NCI-H524 treated with DMSO at 0.1 percent for 48 hours (cell line): ENCODE measurements at places on chromosomes 11 and 22.

GRCh38 chr11:116185551-116185950 is 587.2 kb downstream of the BUD13 start:
- no peak for DNase-seq

- no peak for DNase-seq
Observed at GRCh38 chr11:56522008-56522407, 21.0 kb downstream of the OR5M11 start.

DNA sequence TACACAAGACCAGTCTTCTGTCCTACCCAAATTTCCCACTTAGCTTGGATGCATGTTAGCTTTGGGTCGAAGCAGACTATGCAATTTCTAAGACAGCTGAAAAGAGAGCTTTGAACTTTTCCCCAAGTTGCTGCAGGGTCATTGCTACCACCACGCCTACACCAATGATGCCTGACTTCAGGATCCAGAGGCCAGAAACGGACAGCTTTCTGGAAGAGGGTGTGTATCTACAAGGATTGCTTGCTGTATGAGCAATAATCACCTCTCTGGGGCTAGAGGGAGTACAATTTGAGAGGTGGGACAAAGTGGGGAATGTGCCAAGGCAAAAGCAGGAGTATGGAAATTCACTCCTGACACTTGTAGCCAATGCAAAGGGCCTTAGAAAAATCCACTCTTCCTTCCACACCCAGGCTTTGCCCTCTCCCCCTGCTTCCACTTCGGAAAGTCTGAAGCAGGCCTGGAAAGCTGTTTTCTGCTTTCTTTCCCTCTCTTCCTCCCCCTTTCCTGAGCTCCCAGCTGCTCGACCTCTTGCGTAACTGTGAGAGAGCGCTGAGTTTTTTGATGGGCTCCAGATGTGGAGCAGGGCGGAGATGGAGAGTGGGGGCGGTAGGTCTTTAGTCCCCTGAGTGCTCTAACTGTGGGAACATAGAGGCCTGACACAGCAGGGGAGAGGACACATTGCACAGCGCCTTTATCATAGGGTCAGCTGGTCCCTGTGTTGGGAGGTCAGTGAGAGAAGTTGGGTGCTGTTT is 2.1 kb upstream of the PHLDB1 start:
- DNase-seq: no peak

- DNase-seq: no peak
Observed at GRCh38 chr11:18016789-18017188, 3.9 kb upstream of the SERGEF start.

DNA sequence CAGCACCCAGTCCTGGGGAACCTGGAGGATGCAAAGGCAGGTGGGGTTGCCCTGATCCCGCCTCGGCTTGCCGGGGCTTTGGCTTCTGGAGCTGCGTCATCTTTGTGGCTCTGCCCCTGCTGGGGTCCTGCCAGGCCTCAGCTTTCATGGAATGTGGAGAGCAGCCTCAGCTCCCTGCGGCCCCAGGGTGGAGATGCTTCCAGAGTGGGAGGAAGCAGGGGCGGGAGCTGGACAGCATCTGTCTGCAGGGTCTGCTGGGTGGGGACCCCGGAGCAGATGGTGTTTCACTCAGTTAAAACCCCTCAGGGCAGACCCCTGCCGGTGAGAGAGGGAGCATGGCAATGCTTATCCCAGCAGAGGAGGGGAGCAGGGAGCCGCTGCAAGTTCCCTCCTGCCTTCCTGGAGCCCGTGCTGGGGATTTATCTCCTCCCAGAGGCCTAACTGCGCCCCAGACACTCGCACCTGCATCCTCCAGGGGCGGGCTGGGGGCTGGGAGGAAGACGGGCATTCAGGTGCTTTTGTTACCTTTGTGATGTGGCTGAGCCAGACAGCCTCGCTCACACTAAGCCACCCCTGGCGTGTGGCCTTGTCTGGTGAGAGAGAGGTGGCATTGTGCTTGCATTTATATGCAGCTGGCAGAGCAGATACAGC is 15.7 kb downstream of the GRIK4 start:
- peak; percentile 34 for DNase-seq

GRCh38 chr11:17905477-17905876 is 107.4 kb downstream of the SERGEF start:
- no peak for DNase-seq

DNA sequence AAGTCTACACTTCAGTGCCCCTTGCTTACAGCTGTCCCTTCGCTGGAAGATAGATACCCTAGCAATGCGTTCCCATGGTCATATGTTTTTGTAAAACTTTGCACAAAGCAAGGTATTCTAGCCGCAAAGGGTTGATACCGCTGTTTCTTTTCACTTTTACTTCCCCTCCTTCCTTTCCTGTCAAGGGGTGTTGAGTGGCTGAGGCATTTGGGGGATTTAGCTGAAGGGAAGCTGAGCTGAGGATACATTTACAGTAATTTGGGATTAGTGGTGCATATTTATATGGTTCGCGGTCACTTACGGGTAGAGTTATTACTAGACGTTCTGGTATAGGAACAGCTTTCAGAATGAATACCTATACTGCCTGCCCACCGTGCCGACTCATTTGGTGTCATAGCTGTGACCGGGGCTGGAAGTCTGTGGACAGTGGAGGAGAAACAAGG is 86.9 kb upstream of the WNT11 start:
- no peak for DNase-seq

DNA sequence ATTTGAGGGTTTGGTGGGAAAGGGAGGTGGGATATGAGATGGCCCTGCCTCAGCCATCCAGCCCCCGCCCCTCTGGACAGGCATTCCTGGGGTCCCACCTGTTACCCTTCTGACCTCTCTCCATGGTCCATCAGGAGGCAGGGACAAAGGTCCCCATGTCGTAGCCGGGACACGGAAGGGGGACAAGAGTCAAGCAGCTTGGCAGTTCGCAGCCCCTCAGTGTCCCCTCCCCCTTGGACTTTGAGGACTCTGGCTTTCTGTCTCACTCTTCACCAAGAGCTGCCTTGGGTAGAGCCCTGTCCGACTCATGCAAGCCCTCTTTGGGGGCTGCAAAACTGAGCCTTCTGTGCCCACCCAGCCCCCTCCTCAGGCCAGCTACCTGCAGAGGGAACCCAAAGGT is 30.2 kb downstream of the TRIM29 start:
- no peak for DNase-seq

DNA sequence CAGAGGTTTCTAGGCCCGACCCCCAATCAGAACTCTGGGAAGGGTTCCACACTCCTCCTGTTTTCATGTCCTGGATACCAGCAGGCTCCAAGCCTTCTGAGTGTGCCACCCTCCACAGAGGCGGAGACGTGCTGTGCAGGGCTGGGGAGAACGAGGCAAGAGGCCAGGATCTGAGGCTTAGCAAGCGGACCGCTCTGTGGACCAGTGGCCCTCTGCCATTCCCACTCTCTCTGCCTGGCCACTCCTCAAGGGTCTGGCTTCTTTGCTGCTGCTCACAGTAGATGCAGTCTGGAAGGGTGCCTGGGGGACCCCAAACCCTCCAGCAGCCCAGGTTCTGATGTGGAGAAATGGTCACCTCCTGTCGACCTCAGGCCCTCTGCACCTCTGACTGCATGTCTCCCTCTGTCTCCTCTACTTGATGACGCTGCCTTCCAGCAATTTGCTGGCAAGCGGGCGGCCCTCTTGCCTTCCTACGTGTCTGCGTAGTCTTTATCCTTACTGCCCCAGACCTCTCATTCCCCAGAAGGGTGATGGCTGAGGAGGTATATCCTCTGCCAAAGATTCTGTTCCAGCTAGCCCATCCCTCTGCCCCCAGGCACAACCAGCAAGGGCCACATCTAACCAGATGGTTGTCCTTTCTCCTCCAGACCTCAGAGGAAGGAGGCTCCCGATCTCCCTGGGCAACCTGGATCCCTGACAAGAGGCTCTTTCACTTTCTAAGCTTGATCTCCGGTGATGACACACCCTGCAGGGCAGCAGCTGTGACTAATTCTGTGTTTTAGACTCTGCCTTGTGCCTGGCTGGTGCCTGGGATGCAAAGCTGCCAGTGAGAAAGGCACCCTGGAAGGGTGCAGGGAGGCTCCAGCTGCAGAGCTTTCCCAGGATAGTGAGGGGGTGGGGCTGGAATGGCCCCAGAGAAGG is 87.3 kb downstream of the NAT10 start:
- peak; percentile 54 for DNase-seq

- DNase-seq: no peak
Observed at GRCh38 chr11:104572279-104572678, 326.0 kb downstream of the CASP12 start.
